ENCODE measurements at places on chromosomes 11 and 22.

DNA sequence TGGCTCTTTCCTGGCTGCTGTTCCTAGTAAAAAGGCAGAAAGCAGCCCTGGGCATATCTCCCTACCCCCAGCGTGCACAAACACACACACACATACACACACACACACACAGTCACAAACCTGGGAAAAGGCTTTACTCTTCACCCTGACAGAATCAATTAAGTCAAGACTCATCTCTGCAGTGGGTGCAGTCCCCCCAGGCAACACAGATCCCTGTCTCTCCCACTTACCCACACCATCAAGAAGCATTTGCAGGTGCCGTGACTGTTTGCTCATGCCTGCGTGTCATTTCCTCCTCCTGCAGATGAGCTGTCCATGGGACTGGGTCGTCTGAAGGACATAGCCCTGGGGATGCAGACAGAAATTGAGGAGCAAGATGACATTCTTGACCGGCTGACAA, 28.6 kb downstream of the SNAP29 start:
- DNase-seq, result no peak

- DNase-seq, result no peak
Measured at GRCh38 chr11:20158597-20159257, 1.5 kb downstream of the DBX1 start.

DNA sequence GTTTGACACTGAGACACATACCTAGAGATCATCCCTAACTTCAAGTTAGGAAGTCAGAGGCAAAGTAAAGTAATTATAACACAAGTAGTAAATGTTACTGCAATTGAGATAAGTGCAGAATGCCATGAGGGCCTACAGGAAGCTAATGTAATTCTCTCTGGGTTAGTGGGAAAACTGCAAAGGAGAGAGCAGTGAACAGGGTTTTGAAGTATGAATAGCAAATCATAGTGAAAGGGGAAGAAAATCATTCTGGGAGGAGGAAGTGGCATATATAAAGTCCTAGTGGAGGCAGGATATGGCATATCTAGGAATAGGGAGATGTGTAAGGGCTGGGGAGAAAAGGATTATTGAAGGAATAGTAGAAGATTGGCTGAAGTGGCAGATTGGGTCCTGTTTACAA, 27.9 kb downstream of the RNF169 start:
- DNase-seq, result no peak

DNA sequence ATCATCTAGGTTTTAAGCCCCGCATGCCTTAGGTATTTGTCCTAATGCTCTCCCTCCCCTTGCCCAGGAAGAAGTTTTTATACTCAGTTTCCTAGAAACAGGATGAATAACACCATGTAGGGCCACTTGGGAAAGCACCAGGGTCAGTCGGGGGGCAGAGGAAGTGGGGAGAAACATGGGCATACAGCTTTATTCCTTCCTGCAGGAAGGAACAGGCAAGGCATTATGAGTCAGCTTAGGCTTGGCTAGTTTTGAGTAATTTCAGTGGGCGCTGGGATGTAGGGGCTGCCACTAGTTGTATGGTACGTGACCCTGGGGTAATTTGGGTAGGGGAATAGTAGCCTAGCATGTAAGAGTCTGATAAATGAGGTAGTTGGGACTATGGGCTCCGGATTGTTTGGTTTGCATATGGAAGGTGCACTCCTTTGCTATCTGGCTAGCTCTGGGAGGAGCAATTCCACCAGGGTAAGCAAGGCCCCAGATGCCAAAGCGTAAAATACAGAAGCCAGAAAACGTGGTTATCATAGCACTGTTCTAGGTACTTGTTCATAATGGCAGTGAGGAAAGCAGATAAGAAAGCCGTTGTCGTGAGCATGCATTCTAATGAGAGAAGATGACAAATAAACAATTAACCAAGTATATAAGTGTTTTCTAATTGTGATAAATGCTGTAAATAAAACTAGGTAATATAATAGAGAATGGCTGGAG, 24.8 kb downstream of the ACER3 start:
- no peak for DNase-seq

GRCh38 chr22:38153821-38154562, 27.6 kb downstream of the PLA2G6 start:
- DNase-seq, result no peak

DNA sequence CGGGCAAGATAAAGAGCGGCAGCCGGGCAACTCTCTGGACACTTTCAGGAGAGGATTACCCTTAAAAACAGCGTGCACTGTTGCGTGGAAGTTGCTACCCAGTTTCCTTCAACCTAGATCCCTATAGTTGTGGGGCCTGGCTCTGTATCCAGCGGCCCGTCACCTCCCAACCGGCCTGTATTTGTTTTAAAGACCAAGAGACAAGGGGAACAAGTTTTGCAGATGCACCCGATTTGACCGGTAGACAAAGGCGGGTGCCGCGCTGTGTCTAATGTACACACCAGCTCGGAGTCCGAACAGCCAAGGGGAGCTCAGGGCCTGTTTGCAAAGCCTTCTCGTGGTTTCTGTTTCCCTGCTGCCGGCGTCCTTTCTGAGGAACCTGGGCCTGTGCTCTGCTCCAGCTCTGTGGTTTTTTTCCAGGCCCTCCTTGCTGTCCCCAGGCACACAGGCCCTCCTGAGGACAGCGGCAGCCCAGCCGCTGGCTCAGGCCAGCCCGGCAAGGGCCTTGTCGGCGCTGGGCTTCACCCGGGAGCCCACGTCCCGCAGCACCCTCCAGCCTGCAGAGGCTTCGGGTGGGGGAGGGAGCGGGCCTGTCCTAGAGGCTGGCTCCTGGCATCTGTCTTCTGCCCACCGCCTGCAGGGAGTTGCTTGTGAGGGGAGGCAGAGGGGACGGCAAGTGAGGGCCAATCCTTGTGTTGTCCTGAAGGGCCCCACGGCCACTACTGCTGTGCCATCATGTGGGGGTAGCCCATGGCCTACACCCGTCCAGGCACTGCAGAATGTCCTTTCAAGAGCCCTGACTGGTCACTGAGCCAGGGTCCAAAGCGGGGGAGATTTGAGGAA, 1.4 kb downstream of the TBX1 start:
- no peak for DNase-seq

GRCh38 chr11:71933141-71933933, 4.5 kb downstream of the RNF121 start:
- no peak for DNase-seq

- no peak for DNase-seq
Measured at GRCh38 chr11:113249786-113250185, 64.6 kb upstream of the TTC12 start.

DNA sequence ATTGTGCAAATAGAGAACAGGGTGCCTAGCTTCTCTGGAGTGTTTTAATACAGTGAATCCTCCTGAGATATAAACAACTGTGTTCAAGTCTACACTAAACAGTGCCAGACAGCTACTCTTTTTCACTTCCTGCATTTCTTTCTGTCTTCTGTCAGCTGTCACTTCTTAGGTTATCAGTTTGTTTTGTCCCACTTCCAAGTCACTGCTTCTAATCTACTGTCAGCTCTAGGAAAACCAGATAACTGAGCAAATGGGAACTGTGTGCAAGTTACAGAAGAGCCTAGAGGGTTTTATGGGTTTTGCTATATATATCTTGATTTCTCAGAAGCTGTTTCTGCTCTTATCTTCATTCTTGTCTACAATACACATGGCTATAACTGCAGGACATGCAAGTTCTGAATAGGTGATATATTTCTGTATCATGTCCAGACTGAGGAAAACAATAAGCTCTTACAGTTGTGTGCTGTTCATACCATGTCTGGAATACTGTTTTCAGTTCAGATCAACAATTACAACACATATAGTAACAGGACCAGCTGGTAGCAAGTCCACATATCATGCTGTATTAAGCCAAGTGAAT, 5.8 kb downstream of the PITPNB start:
- DNase-seq, result no peak

- DNase-seq, result no peak
Measured at GRCh38 chr11:117816846-117817367, 7.6 kb downstream of the FXYD2 start.

- DNase-seq, result no peak
Measured at GRCh38 chr11:112610996-112611750, 350.0 kb upstream of the NCAM1 start.

DNA sequence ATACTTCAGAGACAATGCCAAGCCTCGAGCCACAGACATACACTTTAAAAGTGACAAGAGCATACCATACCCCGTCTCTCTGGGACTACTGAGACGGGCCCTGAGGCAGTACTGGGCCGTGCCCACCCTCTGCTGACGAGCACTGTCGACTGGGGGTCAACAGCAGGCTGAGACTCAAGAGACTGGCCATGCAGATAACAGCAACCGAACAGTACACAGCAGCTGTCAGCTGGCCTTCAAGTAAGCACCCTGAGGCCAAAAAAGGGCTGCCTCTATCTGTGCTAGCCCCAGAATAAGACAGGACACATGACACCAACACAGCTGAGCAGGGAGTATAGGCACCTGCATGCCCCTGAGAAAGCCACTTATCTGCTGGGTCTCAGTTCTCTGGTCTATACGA, 18.9 kb upstream of the TMEM121B start:
- no peak for DNase-seq

- peak; percentile 2 for DNase-seq
Measured at GRCh38 chr11:1882265-1883238, 9.1 kb downstream of the PRR33 start.

GRCh38 chr22:20084547-20085413, 4.7 kb downstream of the DGCR8 start:
- DNase-seq, result no peak

- no peak for DNase-seq
Measured at GRCh38 chr11:57256119-57256518, 19.1 kb upstream of the APLNR start.

- DNase-seq, result no peak
Measured at GRCh38 chr11:46414466-46414796, 22.9 kb upstream of the CHRM4 start.

GRCh38 chr11:48051217-48051830, 71.0 kb downstream of the PTPRJ start:
- DNase-seq, result no peak

GRCh38 chr11:19359221-19360000, 118.7 kb upstream of the E2F8 start:
- DNase-seq, result no peak

DNA sequence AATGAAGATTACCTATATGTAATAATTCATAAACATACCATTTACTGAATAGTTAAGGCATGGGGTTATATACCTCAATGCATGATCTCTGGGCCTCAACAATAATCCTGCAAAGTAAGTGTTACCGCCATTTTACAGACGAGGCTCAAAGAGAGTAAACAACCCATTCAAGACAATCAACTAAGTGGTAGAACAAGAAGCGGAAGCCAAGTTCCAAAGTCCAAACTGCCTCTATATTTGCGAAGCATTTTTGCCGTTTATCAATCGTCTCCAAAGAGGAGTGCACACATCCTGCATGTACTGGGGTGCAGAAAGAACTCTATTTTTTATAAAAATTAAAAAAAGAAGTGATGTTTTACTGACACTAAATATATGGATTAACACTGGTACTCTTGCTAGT, 27.5 kb upstream of the P4HA3 start:
- DNase-seq, result no peak

GRCh38 chr11:29481738-29482137, 535.1 kb downstream of the KCNA4 start:
- no peak for DNase-seq

DNA sequence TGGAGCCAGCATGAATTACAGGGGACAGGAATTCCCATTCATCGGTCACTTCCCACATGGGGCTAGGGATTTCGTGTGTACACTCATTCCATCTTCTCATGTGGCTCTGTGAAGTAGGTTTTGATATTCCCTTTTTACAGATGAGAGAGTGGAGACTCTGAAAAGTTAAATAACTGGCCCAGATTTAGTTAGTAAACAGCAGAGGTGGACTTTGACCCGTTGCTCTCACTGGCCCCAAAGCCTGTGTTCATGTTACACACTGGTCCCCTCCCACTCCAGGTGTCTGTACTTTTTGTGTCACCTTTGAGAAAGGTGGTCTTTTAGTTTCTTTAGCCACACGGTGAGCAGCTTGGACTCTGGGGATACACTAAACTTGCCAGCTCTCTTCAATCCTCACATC, 108.5 kb downstream of the MICAL2 start:
- no peak for DNase-seq

DNA sequence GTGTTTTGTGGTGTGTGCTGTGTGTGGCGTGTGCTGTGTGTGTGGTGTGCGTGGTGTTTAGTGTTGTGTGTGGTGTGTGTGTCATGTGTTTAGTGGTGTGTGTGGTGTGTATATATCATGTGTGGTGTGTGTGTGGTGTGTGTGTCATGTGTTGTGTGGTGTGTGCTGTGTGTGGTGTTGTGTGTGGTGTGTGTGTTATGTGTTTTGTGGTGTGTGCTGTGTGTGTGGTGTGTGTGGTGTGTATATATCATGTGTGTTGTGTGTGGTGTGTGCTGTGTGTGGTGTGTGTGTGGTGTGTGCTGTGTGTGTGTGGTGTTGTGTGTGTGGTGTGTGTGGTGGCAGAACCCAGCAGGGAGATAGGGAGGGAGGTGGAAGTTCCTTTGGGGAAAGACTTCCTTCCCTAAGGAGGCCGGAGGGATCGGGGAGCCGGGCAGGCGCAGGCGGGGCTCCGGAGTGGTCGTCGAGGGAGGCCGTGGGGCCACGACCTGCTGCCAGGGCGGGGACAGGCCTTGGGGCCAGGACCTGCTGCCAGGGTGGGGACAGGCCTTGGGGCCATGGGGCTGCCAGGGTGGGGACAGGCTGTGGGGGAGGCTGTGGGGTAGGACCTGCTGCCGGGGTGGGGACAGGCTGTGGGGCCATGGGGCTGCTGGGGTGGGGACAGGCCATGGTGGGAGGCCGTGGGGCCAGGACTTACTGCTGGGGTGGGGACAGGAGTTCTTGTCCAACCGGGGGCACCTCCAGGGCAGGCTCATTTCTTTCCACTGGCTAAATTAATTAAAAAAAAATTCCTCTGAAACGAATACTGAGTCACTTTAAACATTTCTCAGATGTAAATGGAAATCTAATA, 15.2 kb downstream of the PIM3 start:
- DNase-seq, result no peak
